Activated naive CD4-positive, alpha-beta T cell treated with anti-CD3 and anti-CD28 coated beads, Interleukin-2, amount 50 U/mL, for 16 hours (primary cell): ENCODE measurements at places on chromosomes 12 and 14.

DNA sequence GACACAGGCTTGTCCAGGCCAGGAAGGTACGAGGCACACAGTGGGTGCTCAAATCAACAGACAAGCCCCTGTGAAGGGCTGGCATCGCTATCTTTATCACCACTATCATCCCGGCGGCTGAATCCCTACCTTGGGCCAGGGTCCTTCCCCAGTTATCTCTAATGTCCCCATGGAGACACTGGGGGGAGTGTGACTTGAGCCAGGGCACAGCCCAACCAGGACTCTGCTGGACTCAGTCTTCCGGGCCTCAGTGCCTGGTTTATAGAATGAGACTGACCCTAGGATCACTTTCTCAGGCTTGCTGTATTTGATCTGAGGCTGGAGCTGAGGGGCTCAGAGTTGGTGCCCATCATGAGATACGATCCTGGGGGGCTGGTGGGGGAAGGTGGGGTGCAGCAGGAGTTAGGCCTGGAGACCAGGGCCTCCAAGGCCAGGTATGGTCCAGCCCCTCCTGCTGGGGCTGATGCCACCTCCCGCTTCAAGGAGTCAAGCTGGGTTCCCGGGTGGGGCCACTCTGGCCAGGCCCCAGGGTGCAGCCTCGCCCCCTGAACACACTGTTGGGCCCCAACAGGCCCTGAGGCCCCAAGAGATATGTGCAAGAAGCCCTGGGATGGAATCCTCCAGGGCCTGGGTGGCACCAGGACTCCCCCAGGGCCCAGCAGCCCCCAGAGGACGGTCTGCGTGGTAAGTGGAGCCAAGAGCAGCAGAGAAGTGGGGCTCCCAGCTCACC lies 11.8 kb downstream of the BEGAIN start:
- DNase-seq = no peak

DNA sequence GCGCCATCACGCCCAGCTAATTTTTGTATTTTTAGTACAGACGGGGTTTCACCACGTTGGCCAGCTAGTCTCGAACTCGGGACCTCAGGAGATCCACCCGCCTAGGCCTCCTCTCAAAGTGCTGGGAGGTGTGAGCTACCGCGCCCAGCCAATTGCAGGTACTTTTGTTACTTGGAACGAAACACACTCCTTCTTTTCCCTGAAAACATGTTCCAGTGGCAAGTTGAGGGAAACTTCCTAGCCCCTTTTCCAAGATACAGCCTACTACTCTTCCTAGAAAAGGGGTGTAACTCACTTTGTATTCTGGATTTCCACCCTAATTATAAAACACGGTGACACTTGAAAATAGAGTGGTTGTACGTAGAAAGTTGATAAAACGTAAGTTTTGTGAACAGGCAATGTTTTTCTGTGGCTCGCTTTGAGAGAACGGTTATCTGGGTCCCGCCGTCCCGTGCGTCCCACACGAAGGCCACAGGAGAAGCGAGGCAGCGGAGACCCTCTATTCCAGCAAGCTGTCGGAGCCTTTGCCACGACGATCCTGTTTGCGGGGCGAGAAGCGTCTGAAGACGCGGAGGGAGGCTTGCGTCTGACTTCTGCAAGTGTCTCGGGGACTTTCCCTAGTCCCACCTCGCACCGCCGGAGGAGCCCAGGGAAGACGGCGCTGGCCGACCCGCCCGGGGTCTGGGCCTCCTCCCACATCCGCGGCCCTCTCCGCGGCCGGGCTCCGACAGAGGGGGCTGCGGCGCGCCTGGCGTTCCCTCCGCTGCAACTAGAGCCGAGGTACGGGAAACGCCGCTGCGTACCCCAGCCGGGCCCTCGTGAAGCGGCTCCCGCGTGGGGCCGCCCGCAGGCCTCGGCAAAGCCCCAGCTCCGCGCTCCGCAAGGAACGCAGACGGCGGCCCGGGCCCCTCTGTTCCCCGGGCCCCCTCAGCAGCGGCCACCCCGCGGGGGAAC lies 745 bp downstream of the CDCA4 start:
- peak; percentile 58 for DNase-seq

GRCh38 chr12:22275843-22276242 lies 58.7 kb downstream of the ST8SIA1 start:
- no peak for DNase-seq

- DNase-seq = no peak
Observed at GRCh38 chr12:1692895-1693610, 2.2 kb downstream of the ADIPOR2 start.

DNA sequence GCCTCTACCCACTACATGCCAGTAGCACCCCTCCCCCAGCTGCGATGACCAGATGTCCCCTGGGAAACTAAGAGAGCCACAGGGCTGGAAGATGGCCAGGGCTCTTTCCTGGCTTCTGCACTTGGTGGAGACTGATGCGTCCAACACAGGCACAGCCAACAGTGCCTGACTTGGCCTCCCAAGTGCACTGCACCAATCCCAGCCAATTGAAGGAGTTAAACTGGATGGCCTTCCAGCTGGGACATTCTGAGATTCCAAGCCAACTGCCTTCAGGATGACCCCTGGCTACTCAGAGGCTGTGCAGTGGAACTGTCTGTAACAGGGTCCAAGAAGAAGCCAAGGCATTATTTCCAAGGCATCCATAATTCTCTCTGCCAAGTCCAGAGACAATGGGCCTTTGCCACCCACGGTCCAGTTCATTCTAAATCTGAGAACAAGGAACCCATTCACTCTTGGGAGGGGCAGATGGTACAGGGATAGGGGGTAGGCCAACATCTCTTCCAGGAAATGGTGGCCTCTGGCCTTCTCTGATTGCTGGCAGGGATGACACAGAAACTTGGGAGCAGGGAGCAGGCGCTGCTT lies 35.2 kb downstream of the PRIMA1 start:
- no peak for DNase-seq

GRCh38 chr12:63037746-63038712 lies 103.1 kb upstream of the PPM1H start:
- no peak for DNase-seq

- DNase-seq = no peak
Observed at GRCh38 chr14:102927878-102928411, 5.5 kb downstream of the AMN start.

DNA sequence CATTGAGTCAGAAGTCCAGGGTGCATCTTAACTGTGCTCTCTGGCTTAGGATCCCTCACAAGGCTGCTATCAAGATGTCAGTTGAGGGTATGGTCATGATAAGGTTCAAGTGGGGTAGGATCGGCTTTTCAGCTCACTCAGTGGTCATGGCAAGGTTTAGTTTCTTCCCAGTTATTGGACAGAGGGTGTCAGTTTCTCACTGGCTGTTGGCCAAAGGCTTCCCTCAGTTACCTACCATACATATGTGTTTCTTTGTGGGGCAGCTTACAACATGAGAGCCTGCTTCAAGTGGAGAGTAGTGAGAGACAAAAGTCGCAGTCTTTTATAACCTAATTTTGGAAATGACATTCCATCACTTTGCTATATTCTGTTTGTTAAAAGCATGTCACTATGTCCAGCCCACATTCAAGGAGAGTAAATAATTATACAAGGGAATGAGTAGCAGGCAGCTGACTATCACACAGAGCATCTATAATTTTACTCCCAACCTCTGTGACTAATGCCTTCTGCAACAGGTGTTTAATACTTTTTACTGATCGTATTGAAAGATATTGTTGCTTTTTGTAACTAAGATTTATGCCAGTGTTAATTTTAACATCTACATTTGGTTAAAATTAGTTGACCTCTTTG lies 572.8 kb upstream of the FBXO33 start:
- no peak for DNase-seq

DNA sequence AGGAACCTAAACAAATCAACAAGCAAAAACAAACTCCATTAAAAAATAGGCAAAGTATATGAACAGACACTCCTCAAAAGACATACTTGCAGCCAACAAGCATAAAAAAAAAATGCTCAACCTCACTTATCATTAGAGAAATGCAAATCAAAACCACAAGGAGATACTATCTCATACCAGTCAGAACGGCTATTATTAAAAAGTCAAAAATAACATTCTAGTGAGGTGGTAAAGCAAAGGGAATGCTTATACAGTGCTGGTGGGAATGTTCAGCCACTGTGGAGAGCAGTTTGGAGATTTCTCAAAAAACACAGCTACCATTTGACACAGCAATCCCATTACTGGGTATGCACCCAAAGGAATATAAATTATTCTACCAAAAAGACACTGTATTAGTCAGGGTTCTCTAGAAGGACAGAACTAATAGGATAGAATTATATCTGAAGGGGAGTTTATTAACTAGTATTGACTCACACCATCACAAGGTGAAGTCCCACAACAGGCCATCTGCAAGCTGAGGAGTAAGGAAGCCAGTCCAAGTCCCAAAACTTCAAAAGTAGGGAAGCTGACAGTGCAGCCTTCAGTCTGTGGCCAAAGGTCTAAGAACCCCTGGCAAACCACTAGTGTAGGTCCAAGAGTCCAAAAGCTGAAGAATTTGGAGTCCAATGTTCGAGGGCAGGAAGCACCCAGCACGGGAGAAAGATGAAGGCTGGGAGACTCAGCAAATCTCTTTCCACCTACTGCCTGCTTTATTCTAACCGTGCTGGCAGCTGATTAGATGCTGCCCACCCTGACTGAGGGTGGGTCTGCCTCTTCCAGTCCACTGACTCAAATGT lies 101.6 kb upstream of the KRAS start:
- no peak for DNase-seq

- no peak for DNase-seq
Observed at GRCh38 chr14:22579236-22579635, 9.8 kb downstream of the DAD1 start.

GRCh38 chr14:103095210-103095778 lies 769 bp downstream of the EXOC3L4 start:
- no peak for DNase-seq

DNA sequence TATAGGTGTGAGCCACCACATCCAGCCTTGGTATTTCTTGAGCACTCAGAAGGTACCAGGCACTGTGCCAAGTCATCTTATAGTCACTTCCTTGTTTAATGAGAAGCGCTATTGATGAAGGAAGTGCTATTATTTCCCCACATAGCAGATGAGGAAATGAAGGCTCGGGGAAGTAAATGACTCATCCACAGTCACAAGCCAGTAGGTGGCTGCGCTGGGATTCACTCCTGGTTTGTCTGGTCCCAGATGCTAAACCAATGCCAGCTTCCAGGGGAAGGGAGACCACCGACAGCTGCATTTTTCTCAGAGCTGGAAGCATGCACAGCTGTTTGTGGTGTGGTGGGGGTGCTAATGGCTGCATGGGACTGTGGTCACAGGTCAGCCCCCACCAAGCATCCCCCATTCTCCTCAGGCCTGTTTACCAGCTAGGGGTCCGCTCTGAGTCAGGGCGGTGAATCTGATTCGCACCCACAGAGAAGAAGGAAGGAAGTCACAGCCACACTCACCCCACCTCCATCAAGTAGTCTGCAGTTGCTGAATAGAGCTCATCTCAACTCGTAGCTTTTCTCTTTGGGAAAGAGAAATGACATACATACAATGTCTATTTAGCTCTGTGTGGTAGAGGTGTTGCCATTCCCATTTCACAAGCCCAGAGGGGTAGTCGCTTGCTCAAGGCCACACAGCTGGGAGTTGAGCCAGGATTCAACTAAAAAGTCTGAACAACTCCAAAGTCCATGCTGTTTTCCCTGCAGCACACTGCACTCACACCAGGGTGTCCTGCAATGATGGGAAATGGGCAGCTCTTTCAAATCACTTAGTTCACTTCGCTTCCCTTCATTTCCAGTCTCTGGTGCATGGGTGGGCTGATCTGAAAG lies 6.3 kb upstream of the LTBP2 start:
- peak; percentile 32 for DNase-seq

DNA sequence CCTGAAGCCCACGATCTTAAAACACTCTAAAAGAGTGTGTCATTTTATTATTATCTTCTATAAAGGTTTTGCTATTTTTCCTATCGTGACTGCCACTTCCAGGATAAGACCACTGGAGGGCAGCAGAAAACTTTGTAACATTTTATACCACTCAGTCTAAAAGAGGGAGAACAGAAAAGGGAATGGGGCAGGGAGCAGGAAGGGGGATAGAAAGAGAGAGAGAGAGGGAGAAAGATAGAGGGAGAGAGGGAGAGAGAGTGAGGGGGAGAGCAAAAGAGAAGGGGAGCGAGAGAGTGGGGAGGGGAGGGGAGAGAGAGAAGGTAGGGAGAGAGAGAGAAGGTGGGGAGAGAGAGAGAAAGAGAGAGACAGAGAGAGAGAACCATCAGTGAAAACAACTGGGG lies 2.0 kb upstream of the ART4 start:
- DNase-seq = peak; percentile 39

DNA sequence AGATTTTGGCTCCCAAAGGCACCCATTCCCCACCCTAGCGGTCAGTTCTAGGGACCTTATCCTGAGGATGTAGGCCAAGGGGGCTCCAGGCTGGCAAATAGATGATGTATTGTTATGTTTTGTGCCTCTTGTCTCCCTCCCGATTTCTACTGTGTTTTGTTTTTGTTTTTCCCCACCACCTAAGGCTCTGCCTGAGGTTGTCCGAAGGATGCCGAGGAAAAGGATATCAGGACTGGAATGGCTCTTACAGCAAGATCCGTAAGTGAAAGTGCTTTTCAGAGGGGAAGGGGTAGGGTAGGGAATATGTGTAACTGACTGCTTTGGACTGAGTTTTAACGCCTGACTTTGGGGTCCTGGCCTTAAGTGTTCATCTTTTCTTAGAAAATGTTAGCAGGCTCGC lies 6.6 kb downstream of the FOXG1 start:
- no peak for DNase-seq
